ENCODE measurements at places on chromosomes 4 and X. TPM values are rescaled to one million over a fixed set of nuclear protein-coding genes. Genes with fewer than 3 reads are reported as not detected.

Gene CYSLTR1
- total RNA-seq: 13.8 TPM

Gene FDCSP
- not detected for total RNA-seq

GRCh38 chrX:68693481-68694434, 46.3 kb downstream of the STARD8 start:
- peaks cover 2% of the 10 kb centered on the region for H3K27me3 ChIP-seq
- DNase-seq: no peak
- H3K36me3 ChIP-seq: no peaks in the 10 kb centered on the region
- H3K27ac ChIP-seq: no peak overlapping the region

- peaks cover 30% of the 10 kb centered on the region for H3K36me3 ChIP-seq
- no peaks in the 10 kb centered on the region for H3K27me3 ChIP-seq
- DNase-seq: no peak
- H3K4me1 ChIP-seq: no peaks in the 10 kb centered on the region
Measured at GRCh38 chr4:8385611-8386010, 54.9 kb downstream of the ACOX3 start.

- no peak overlapping the region for H3K4me3 ChIP-seq
- no peak for DNase-seq
- no peaks in the 10 kb centered on the region for H3K27me3 ChIP-seq
- no peaks in the 10 kb centered on the region for H3K36me3 ChIP-seq
- peaks cover 4% of the 10 kb centered on the region for H3K4me1 ChIP-seq
Measured at GRCh38 chrX:139828033-139828432, 104.8 kb downstream of the ATP11C start.

- no peaks in the 10 kb centered on the region for H3K36me3 ChIP-seq
- H3K27me3 ChIP-seq: no peaks in the 10 kb centered on the region
- no peaks in the 10 kb centered on the region for H3K4me1 ChIP-seq
Measured at GRCh38 chr4:31204874-31205273, 484.7 kb downstream of the PCDH7 start.

- no peak overlapping the region for H3K27ac ChIP-seq
- no peaks in the 10 kb centered on the region for H3K36me3 ChIP-seq
- H3K4me3 ChIP-seq: no peak overlapping the region
Measured at GRCh38 chr4:175874306-175874705, 62.2 kb upstream of the GPM6A start.

- H3K36me3 ChIP-seq: no peaks in the 10 kb centered on the region
- no peak overlapping the region for H3K27ac ChIP-seq
- DNase-seq: no peak
- H3K4me1 ChIP-seq: no peaks in the 10 kb centered on the region
- no peaks in the 10 kb centered on the region for H3K27me3 ChIP-seq
- H3K4me3 ChIP-seq: no peak overlapping the region
Measured at GRCh38 chr4:5186271-5187064, 135.2 kb downstream of the STK32B start.

GRCh38 chrX:65928522-65928921, 111.4 kb downstream of the VSIG4 start:
- H3K36me3 ChIP-seq: no peaks in the 10 kb centered on the region
- DNase-seq: no peak
- peaks cover 27% of the 10 kb centered on the region for H3K4me1 ChIP-seq
- no peaks in the 10 kb centered on the region for H3K27me3 ChIP-seq
- no peak overlapping the region for H3K27ac ChIP-seq

GRCh38 chr4:146207410-146207809, 6.9 kb upstream of the REELD1 start:
- no peaks in the 10 kb centered on the region for H3K4me1 ChIP-seq
- no peak overlapping the region for H3K4me3 ChIP-seq
- DNase-seq: no peak
